CD8-positive, alpha-beta T cell (primary cell): ENCODE measurements at places on chromosomes 4 and X.

- DNase-seq, result no peak
Observed at GRCh38 chrX:47807548-47807947, 29.2 kb upstream of the ZNF81 start.

GRCh38 chr4:189084671-189085070 is 856.0 kb upstream of the FRG1 start:
- no peak for DNase-seq

GRCh38 chr4:127993151-127993550 is 27.9 kb downstream of the ABHD18 start:
- no peak for DNase-seq

DNA sequence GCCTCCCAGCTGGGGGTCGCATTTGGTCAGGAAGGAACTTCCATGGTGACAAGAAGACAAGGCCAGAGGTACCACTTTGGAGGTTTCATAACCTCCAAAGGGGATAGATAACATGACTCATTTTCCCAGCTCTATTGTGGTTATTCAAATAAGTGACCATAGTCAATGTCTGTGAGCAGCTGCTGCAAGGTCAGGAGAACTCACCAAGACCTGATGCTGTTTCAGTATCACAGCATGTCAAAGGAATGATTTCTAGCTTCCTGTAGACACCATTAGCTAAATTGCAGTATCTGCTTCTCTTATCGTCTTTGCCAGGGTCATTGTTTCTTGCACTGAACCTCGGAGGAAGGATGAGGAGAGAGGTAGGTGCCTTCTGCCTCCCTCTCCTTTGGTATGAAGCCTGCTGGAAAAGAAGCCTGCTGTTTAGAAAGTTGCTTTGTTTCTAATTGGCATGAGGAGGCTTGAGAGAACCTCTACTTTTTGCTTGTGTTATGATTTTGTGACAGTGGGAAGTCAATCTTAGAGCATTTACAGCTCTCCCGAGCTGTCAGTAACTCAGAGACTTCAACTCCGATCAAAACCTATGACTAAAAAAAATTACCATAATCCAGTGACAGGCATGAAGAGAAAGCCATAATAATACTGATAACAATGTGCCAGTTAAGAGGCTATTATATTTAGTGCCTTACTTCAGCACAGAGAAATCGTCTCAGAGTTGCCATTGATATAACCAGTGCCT is 38.0 kb upstream of the GATB start:
- DNase-seq, result no peak

- DNase-seq, result no peak
Observed at GRCh38 chrX:100368167-100368566, 41.9 kb downstream of the PCDH19 start.

GRCh38 chr4:163701916-163702315 is 207.4 kb downstream of the TMA16 start:
- DNase-seq, result no peak

DNA sequence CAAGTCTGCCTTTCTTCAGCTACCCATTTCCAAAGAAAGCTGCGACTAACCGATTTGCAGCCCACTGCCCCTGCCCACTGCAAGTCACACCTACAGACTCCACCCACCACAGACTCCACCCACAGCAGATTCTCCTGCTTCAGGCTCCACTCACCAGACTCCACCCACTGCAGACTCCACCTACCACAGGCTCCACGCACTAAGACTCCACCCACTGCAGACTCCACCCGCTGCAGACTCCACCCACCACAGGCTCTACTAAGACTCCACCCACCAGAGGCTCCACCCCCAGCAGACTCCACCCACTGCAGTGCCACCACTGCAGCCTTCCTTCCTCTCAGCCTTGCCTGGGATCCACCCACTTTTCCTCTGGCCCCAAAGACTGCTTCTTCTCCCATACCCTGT is 41.3 kb downstream of the ABLIM2 start:
- no peak for DNase-seq

GRCh38 chr4:173181848-173182247 is 13.2 kb downstream of the GALNT7 start:
- no peak for DNase-seq
